ENCODE measurements at places on chromosomes 7 and 10.

GRCh38 chr7:148503900-148504487, 86.6 kb upstream of the C7orf33 start:
- DNase-seq = no peak

- DNase-seq = no peak
These were observed 85.4 kb upstream of the PHYHIPL start for GRCh38 chr10:59090817-59091622.

GRCh38 chr10:4643471-4643870, 182.5 kb upstream of the AKR1E2 start:
- DNase-seq = no peak

DNA sequence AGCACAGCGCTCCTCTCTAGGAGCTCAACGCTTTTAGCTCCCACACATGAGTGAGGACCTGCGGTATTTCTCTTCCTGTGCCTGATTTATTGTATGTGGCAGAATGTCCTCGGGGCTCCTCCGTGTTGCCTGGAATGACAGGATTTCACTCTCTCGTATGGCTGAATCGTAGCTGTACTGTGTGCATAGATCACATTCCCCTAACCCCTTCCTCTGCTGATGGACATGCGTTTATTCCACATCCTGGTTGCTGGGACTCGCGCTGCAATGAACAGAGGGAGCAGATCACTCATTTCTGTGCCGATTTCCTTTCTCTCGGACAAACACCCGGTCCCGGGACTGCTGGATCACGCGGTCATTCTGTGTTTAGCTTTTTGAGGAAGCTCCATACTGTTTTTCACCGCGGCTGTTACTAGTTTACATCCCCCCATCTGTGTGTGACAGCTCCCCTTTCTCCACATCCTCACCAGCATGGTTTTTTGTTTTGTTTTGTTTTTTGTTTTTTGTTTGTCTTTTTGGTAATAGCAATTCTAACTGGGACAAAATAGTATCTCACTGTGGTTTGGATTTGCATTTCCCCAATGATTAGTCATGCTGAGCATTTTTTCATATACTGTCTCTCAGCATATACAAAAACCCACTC, 76.3 kb downstream of the FOXL3 start:
- DNase-seq = no peak

DNA sequence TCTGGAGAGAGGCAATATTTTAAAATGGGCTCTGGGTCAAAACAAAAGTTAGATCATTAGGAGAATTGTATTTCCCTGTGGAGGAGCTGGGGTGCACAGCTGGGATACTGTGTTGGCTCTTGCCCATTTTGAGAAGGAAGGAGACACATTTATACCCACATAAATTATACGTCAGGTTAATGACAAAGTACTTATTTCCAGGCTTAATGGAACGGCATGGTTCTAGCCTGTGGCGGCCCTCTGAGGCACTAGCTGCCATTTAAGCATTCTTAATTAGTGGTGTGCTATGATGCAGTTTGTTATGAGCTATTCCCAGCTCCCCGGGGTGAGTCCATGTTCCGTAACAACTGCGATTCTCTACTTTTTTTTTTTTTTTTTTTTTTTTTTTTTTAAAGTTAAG, 193.5 kb downstream of the SEC23IP start:
- DNase-seq = no peak

- no peak for DNase-seq
These were observed 1.2 kb upstream of the LSM8 start for GRCh38 chr7:118182593-118183427.

- no peak for DNase-seq
These were observed 28.1 kb upstream of the SH2D4B start for GRCh38 chr10:80509403-80510161.

GRCh38 chr7:116804471-116804870, 57.9 kb upstream of the CAPZA2 start:
- no peak for DNase-seq

DNA sequence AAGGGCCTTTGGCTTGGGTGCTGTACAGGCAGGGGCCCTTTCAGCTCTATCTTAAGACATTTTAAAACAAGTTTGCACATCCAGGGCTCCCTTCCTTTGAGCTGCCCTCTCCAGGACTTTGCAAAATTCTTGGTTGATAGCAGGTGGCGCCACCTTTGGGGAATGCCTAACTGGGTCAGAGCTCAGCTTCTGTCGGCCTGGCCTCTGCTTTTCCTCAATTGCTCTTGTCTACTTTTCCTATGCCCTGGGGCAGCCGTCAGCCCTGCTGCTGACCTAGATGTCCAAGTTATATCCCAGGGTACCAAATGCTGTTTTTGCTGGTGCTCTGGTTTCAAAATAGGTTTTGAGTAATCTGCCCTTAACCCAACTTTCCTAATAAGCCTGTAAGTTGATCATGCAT, 65.8 kb downstream of the APBB1IP start:
- DNase-seq = peak; percentile 10

GRCh38 chr7:96679886-96680285, 29.8 kb downstream of the SEM1 start:
- DNase-seq = no peak

DNA sequence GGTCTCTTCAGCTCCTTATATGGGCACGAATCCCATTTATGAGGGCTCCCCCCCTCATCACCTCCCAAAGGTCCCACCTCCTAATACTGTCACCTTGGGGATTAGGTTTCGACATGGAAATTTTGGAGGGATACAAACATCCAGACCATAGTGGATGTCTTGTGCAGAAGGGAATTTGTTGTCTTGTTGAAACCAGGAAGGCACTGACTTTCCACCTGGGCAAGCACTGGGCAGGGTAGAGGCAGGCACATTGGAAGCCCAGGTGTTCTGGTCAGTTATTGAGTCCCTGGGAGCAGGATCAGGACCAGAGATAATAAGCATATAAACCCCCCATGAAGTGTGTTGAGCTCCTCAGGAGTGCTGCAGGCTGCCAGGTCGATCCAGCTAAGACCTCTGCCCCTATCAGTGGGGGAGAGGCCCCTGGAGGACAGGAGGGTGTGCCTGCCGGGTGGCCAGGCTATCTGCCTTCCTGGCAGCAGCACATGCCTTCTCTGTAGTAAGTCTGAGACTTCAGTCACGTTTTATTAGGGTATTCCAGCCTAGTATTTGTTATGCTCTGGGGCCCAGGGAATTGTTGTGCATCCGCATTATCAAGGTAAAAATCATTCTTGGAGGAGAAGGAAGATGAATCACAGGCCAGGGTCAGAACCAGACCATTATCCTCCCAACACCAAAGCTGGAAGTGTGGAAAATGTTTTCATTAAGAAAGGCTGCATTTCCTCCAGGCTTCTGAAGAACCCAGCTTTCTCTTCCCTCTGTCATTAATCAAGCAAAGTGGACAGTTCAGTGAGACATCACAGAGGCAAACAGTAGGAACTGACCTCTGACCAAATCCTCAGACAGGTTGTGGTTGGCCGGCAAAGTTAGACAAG, 503.1 kb downstream of the GRID1 start:
- no peak for DNase-seq

DNA sequence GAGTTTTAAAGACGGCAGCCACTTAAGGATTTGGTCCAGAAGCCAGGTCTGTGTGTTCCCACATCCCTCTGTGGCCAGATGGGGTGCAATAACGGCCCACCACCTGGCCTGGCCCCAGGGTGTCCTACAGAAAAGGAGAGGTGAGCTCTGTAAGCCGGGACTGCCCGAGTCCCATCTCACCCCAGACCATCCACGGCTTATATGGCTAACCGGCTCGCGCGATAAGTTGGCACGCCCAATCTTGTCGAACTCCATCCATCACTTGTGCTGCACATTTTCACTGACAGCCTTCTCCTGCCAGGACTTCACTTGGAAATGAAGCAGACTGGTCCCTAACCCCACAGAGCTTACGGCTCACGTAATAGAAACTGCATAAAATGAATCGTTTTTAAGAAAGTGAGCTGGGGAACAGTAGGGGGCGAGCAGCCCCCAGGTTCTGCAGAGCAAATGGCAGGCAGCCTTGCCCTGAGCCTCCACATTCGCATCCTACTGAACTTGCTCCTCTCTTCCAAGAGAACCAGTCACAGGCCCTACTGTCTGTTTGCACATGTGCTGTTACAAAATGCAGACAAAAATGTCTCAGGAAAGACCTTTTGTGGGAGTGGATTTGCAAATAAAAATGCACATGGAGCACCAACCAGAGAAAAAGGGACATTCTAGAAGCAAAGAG, 98.2 kb downstream of the TNS3 start:
- no peak for DNase-seq

DNA sequence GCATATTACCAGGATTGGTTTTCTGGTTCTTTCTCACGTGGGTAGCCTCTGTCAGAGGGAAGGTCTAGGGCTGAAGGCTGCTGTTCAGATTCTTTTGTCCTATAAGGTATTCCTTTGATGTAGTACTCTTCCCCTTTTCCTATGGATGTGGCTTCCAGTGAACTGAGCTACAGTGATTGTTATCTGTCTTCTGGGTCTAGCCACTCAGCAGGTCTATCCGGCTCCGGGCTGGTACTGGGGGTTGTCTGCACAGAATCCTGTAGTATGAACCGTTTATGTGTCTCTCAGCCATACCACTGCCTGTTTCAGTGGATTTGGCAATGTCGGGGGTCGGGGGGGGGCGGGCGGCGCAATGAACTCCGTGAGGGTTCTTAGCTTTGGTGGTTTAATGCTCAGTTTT, 84.5 kb upstream of the C10orf90 start:
- no peak for DNase-seq

DNA sequence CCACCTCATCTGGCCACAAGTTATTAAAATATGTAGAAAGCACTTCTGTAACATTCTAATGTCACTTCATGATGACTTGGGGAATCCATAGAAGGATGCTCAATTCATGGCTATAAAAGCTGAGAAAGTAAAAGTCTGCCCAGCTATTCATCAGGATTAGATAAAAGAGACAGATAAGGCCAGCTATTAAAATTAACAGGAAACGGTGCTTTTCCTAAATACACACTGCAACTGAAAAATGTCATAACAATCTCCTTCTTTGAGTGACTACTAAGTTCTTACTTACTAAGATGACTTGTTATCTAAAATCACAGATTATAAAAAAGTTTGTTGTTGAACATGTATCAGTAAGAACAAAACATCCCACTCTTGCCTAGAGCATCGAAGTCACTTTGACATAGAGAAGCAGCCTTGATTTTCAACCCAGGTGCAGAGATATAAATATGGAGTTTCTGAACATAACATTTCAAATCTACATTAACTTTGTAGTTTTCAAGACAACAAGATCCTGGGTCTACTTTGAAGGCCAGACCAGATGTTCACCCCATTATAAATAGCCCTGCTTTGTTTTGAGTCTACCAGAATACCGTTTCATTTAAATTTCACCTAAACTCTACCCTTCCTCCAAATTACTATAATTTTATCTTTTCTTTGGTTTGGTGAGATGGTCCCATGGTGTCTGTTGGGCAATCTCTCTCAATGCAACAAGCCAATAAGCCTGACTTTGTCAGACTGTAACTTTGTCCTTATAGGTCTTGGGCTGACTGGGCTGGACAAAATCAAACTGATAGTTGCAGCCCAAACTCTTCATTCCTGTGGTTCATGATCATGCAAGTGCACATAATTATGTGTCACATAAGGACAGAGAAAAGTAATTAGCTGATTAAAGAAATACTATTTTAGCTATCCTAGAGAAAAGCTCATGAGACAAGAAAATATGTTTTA, 24.0 kb downstream of the HYCC1 start:
- DNase-seq = no peak

DNA sequence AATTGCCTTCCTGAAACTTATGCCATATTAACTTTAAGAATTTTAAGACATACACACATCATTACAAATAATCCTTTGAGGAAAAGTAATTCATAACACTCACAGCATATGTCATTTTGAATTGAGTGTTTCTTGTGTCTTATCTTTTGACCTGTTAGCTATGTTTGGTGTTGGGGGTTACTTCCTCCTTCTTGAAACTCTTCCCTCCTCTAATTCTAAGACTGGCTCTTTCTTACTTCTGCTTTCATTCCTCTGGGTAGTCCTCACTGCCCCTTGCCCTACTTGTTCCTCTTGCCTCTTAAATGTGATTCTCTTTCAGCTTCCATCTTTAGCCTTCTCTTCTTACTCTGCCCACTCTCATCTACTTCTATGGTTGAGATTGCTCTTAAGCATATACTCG, 28.3 kb upstream of the PIP4K2A start:
- no peak for DNase-seq

DNA sequence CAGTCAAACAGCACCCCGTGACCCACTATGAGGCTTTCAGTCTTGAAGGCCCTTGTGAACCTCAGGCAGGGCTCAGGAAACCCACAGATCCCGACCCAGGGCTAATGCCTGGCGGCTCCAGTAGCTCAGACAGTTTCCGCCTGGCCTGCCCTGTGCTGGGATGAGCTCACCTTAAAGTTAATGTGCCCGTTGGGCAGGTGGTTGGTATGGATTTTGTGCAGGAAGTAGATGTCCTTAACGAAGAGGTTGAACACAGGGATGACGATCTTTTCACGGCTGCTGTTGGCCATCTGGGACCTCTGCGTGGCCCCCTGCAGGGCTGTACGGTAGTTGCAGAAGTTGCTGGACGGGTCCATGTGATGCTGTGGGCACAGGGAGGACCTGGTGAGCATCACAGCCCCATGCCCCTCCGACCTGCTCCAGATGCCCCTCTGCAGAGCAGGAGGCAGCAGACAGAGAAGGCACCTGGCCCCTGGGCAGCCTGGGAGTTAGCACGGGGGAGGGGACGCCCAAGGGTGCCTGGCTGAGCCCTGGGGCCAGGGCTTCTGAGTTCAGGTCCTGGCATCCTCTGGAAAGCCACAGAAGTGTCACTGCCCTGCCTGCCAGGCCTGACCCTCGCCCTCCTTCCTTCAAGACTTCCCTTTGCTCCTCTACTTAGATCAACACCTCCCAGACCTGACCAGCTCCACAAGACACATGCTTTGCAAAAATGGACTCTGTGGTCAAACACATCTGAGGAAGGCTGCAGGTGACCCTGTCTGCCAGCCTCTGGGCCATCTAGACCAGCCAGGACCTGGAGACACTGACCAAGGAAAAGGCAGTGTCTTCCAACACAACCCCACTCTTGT, 59.8 kb downstream of the CSGALNACT2 start:
- no peak for DNase-seq

GRCh38 chr7:137305901-137306621, 37.5 kb downstream of the PTN start:
- no peak for DNase-seq

GRCh38 chr10:77633376-77633775, 4.2 kb downstream of the KCNMA1 start:
- no peak for DNase-seq

GRCh38 chr10:120266022-120266421, 191.0 kb upstream of the PLPP4 start:
- DNase-seq = no peak

- no peak for DNase-seq
These were observed 136.2 kb downstream of the PRPF18 start for GRCh38 chr10:13722747-13723653.

GRCh38 chr10:96358851-96359540, at the start of gene OPALIN:
Gene OPALIN (minus strand): TSS chr10:96359002. CDS start chr10:96358896, 106 bp downstream.
- DNase-seq = no peak

DNA sequence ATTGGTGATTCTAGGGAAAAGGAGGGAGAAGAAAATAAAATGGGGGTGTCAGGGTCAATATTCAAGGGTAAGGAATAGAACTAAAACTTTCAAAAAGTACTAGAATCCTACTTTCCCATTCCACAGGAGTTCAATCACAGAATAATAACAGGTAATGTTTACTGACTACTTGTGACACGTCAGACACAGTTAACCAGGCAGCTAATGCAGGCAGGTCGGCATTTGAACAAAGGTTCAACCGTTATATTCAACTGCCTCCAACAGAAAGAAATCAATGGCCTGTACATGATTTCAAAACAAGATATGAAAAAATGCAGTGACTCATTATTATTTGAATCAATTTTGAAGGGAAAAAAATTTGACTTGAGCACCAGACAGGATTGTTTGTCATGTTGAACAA, 3.1 kb downstream of the ASB15 start:
- DNase-seq = no peak

- DNase-seq = peak; percentile 29
These were observed 77.2 kb downstream of the CH25H start for GRCh38 chr10:89129911-89130310.
